ENCODE measurements at places on chromosomes 7 and 10.

GRCh38 chr10:14023673-14024328 is 306.9 kb downstream of the FRMD4A start:
- DNase-seq, result no peak

DNA sequence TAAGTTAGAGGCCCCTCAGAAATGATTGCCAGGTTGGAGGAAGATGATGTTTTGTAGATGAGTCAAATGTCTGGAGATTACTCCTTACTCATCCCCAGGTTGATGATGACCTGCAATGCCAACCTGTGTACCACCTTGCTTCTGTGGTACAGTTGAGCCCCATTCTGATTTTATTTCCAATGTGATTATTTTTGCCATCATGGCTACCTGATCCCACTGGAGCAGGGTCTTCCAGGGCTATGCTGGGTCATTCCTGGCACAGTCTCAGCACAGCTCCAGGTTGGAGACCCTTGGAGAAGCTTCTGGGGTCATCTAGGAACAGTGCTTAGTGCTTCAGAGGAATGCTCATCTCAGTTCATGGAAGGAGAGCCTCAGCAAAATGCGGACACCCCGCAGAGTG is 34.3 kb downstream of the LRRC18 start:
- DNase-seq, result no peak

- no peak for DNase-seq
These were observed 11.9 kb upstream of the SFR1 start for GRCh38 chr10:104109908-104110662.

- DNase-seq, result no peak
These were observed 57.4 kb upstream of the SVIL start for GRCh38 chr10:29692121-29692539.

DNA sequence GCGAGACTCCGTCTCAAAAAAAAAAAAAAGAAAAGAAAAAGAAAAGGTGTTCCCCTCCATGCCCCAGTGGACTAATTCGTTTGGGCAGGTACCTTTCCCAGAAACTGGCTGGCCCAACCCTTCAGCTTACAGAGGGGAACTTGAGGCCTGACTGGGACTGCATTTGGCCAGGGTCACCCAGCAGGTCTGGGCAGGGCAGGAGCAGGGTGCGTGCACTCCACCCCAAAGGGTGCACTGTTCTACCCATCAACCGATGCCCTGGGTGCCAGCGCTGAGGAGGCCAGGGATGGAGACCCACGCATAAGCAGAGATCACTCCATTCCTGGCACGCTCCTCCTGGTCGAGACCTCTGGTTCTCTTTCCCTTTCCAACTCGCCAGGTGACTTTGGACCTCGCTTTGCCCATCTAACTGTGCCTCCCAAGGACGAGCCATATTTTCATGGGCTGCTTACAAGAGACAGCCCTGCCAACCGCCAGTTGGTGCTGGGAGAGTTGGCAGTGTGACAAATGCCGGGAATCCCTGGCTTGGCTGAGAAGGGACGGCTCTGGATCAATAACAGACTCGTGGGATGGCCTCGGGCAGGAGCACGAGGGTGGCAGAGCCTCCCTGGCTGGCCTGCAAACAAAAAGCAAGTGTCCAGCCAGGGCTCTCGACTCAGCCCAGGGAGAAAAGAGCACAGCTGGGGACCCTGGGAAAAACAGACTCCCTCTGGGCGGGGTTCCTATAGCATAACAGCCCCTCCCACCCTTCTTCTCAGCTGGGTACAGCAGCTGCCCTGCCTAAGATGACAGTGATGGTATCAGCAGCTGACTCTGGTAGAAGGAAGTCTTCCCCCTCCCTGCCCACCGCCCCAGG is 7.9 kb downstream of the HSPB1 start:
- no peak for DNase-seq

- no peak for DNase-seq
These were observed 142.3 kb upstream of the EFCAB10 start for GRCh38 chr7:105723572-105723971.

DNA sequence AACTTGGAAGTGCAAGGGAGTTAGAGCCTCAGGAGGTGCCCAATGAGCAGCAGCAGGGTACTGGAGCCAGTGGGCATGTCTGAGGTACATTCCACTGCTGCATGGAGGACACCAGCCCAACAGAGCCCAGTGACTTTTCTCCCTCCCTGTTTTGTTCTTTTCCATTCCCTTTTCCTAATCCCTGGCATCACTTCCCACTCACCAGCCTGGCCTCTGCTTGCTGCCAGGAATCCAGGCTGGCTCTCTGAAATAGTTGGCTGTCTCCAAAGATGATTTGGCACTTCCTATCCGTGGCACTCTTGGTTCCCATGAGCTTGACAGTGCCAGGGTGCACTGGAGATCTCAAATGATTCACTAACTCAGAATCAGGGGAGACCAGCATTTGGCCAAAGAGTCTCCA is 97.7 kb upstream of the ZPBP start:
- no peak for DNase-seq

DNA sequence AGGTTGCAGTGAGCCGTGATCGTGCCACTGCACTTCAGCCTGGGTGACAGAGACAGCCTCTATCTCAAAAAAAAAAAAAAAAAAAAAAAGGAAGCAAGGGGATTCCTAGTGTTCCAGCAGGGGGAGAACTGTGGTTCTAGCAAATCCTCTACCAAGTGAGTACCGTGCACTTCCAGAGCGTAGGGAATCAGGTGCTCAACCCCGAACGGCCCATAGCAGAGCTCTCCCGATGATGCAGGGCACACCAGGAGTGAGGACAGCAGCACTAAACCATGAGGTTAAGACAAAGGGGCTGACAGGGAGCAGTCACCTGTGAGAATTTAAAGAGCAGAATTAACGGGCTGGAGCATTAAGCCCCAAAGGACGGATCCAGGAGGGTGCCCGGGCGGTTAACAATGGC is 173.6 kb downstream of the PTPRN2 start:
- no peak for DNase-seq

- DNase-seq, result no peak
These were observed 109.3 kb downstream of the DKK1 start for GRCh38 chr10:52423369-52423768.

GRCh38 chr7:152661479-152661878 is 14.5 kb downstream of the XRCC2 start:
- DNase-seq, result no peak

- no peak for DNase-seq
These were observed 137.6 kb downstream of the ADAM12 start for GRCh38 chr10:126250527-126251310.

DNA sequence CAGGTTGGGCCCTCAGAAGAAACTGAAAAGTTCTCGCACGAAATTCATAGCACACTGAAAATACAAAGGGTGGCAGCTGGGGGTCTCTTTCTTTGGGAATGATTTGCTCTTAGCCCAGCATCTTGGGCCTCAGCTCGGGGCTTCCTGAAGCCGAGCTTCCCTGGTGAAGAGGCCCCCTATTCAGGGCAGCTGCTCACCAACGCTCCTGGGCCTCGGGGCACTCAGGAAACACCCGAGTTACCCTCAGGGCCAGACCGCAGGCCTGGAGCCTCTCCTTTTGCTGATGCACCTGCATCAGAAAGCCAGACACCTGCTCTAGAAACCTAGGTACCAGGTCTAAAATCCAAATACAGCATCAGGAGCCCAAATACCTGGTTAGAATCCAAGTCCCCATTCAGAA is 85.5 kb downstream of the PTPRE start:
- no peak for DNase-seq

DNA sequence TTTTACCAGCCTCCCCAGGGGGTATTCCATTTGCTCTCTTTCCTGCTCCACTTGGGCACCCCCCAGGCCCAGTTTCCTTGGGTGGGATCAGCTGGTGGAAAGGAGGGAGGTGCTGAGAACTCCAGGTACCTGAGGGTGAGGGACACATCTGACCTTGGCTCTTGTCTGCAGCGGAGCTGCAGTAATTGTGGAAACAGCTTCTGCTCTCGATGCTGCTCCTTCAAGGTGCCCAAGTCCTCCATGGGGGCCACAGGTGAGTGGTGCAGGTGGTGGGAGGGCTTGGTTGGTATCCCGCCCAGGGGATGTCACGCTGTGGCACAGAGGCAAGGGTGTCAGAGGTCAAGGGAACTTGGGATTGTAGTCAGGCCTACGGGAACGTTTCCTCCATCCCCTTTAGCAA is 14.3 kb downstream of the SFRP5 start:
- DNase-seq, result no peak

- DNase-seq, result no peak
These were observed 213.9 kb upstream of the SH2B2 start for GRCh38 chr7:102072636-102073209.

GRCh38 chr7:142894112-142894984 is 8.8 kb upstream of the TRPV6 start:
- DNase-seq, result no peak

DNA sequence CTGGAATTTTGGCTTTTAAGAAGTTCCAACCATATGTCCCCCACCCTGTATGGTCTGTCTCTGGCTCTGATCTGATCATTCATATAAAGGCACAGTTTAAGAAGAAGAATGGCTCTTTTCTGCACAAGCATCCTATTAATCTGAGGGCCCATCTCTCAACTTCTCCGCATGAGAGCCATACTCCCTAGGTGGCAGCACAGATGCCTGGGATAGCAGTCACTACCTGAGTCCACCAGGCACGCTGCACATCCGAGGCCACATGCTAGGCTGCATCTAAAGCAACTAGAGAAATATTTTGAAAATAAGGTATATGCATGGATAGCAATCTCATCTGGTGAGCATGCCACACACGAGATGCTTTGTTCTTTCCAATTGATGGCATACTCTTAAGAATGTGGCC is 565.5 kb downstream of the PARD3 start:
- no peak for DNase-seq

DNA sequence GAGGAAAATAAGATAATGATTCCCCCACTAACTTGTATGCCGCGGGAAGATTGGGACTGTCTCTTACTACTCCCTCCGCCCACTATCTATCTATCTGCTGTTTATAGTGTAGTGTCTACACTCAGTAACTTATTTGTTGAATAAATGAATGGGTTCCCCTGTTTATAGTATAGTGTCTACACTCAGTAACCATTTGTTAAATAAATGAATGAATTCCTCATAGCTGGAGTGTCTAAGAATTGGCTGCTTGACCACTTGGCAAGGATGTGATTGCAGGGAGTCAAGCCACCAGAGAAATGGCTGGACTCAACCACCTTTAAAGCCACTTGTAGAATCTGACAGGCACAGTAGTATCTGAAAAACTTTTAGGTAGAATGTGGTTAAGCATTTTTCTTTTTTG is 147.1 kb downstream of the TRIL start:
- no peak for DNase-seq

DNA sequence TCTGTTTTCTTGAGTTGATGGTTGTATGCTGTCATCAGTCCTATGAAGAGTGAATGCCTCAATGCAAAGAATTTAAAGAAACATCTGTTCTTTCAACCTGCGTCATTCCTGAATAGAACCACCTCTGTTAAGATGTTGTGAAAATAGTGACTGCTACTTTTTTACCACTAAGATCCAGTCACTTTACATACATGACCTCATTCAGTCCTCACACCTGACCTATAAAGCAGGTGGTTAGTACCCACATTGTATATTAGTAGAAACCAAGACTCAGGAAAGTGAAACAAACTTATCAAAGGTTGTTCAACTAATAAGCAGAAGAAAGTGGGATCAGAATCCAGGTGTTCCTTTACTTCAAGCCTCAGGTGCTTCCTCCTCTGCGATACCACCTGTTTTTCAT is 64.8 kb downstream of the ITGB8 start:
- no peak for DNase-seq

DNA sequence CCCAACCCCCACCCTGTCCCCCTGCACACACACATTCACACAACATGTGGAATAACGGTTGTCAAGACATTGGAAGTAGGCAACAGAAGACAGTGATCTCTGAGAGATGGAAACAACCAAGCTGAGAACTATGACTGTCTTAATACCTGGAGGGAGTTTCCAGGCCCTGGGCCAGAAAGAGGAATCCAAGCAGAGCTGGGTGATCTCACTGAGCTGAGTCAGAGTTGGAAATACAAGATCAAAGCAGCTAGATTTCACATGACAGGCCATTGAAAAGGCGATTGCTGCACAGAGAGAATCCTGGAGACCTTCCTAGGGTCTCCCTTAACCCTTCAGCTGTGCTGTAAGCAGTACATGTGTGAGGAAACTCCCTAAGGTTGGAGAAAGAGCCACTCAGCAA is 165.8 kb upstream of the PRSS1 start:
- no peak for DNase-seq

GRCh38 chr10:96022739-96023138 is 20.6 kb upstream of the CCNJ start:
- DNase-seq, result no peak

DNA sequence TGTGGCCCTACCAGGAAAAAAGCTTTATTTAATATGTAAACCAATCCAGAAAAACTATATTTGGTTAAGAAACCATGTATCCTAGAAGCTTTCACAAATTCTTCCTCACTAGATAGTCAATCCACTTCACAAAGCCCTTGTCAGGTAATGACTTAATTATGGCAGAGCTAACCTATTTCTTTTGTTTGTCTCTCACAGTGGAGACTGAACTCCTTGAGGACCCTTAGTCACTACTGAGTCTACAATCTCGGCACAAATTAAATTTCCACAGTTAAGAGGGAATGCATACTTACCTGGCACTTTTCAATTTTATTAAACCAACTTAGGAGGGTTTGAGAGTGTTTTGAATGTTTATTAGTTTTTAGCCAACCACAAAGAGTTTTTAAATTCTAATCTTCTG is 23.0 kb downstream of the WAPL start:
- no peak for DNase-seq

DNA sequence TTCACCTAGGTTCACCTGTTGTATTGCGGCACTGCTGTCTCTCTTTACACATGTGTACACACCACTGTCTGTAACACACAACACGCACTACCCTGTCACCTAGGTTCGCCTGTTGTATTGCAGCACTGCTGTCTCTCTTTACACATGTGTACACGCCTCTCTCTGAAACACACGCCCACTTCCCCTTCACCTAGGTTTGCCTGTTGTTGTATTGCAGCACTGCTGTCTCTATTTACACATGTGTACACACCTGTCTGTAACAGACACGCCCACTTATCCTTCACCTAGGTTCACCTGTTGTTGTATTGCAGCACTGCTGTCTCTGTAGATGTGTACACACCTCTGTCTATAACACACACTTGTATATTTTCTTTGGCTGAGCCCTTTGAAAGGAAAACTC is 51.5 kb downstream of the WDR37 start:
- no peak for DNase-seq

DNA sequence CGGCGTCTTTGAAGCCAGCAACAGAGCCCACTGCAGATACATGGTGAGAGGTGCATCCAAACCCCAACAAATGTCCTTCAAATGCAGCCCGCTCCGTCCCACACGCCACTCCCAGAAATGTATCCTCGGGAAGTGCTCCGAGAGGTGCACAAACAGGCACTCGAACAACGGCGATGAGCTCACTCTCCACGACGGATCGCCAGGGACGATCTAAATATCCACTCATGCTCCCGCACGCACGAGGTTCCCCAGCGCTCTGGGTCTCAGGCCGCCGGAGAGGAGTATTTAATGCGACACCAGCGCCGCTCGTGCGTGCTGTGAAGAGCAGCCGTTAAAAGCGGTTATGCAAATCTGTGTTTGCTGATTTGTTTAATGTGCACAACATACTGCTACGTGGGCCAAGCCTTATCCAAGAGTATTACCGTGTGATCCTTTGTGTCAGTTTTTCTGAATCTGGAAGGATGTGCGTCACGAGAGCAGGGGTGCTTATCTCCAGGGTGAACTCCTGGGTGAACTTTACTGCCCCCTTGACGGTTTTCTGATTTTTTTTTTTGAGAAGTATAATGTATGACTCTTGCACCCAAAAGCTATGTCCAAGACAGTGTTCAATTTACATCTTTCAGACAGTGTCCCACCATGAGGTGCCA is 48.5 kb upstream of the PPP2R2D start:
- DNase-seq, result no peak

GRCh38 chr7:105678811-105679495 is 97.7 kb upstream of the EFCAB10 start:
- no peak for DNase-seq

Measured in T-helper 1 cell (primary cell).